Lung (tissue), 17 donors: ENCODE measurements at places on chromosomes 7 and 10. TPM values are rescaled to one million over a fixed set of nuclear protein-coding genes. Genes with fewer than 3 reads are reported as not detected.

Gene NME8
- total RNA-seq: 0.28 TPM

- H3K27me3 ChIP-seq: no peaks in the 10 kb centered on the region
- no peak overlapping the region for H3K27ac ChIP-seq
- no peak overlapping the region for H3K4me3 ChIP-seq
- DNase-seq: no peak
- no peaks in the 10 kb centered on the region for H3K4me1 ChIP-seq
These were observed 22.4 kb downstream of the ZNF33A start for GRCh38 chr10:38032886-38033285.

Gene ADAM8
- 21.7 TPM for total RNA-seq

Gene PPP1R17
- not detected for total RNA-seq

GRCh38 chr7:121831351-121831750 lies 41.6 kb upstream of the PTPRZ1 start:
- H3K27ac ChIP-seq: no peak overlapping the region
- no peak for DNase-seq
- no peaks in the 10 kb centered on the region for H3K36me3 ChIP-seq
- no peak overlapping the region for H3K4me3 ChIP-seq

Gene AKR1C8
- total RNA-seq: not detected

GRCh38 chr7:155758348-155758747 lies 53.9 kb downstream of the SHH start:
- H3K27me3 ChIP-seq: no peaks in the 10 kb centered on the region
- H3K4me1 ChIP-seq: peaks cover 25% of the 10 kb centered on the region
- H3K27ac ChIP-seq: no peak overlapping the region
- H3K4me3 ChIP-seq: no peak overlapping the region
- DNase-seq: no peak

DNA sequence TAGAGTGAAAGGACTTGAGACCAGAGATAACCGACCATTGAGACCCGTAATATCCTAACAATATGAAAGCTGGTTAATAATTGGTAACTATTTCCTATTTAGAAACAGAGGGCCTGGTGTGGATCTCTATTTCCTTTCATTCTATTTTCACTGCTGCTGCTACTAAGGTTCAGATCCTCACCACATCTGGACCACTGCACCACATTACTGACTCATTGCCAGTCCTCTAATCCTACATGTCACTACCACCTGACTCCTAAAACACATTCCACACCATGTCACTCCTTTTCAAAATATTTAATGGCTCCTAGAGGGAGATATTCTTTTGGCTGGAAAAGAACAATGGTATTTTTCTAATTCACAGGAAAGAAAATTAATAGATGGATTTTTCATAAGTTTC lies 6.4 kb downstream of the USP54 start:
- DNase-seq: no peak
- H3K4me1 ChIP-seq: peaks cover 9% of the 10 kb centered on the region
- no peaks in the 10 kb centered on the region for H3K27me3 ChIP-seq

Gene TAS2R4
- 1.4 TPM for total RNA-seq

DNA sequence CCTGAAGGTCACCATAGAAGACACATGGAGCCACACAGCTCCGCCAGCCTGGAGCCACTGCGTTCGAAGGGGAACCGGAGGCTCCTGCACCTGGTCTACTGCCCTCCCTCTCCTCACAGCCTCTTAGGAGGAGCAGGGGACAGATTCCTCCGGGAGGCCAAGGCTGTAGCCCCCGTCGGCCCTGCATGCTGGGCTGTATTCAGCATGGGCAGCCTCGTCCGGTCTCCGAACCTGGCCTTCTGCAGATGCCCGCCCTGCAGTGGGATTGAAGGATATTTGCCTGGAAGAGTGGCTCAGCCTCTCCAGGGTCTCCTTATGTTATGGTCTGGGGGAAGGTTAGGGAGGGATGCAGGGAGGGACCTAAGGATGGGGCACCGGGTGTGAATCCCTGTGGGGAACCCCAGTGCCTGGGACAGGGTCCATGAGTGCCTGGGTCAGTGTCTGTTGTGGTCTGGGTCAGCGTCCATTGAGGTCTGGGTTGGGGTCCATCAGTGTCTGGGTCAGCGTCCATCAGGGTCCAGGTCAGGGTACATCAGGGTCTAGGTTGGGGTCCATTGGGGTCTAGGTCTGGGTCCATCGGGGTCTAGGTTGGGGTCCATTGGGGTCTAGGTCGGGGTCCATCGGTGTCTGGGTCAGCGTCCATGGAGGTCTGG lies 13.0 kb upstream of the SCART1 start:
- H3K4me1 ChIP-seq: no peaks in the 10 kb centered on the region
- no peak overlapping the region for H3K4me3 ChIP-seq
- H3K36me3 ChIP-seq: no peaks in the 10 kb centered on the region

DNA sequence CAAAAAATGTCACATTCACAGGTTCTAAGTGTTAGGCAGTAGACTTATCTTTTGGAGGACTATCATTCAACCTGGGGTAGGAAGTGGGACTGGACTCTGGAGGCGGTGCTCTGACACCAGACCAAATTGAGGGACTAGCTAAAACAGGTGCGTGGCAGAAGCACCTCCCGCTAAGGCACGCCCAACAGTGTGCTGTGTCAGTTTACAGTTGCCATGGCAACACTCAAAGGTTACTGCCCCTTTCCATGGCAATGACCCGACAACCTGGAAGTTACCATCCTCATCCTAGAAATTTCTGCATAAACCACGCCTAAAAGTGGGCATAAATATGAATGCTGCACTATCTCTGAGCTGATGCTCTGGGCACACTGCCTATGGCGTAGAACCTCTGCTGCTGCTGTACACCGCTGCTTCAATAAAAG lies 14.0 kb upstream of the BLNK start:
- no peaks in the 10 kb centered on the region for H3K36me3 ChIP-seq
- no peak overlapping the region for H3K27ac ChIP-seq
- no peaks in the 10 kb centered on the region for H3K27me3 ChIP-seq
- no peak for DNase-seq
- peaks cover 6% of the 10 kb centered on the region for H3K4me1 ChIP-seq

DNA sequence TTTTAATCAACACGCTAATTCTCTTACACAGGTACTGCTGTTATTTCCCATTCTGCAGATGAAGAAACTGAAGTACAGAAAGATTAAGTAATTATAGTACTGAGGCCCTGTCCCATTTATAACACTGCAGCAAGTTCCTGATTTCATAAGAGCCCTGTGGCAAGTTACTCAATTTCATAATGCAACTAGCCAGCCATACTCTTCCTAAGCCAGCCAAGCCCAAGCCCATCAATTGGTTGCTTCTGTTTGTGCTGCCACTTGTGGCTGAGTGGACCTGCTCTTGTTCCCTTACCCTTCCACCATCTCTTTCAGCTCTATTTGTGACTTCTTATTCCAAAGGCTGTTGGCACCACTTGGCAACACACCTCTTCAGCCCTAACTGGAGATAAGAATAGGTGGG lies 19.7 kb upstream of the PRPF18 start:
- no peak overlapping the region for H3K27ac ChIP-seq
- no peaks in the 10 kb centered on the region for H3K4me1 ChIP-seq
- DNase-seq: no peak
- H3K4me3 ChIP-seq: no peak overlapping the region
- no peaks in the 10 kb centered on the region for H3K36me3 ChIP-seq
- H3K27me3 ChIP-seq: no peaks in the 10 kb centered on the region
